ENCODE measurements at places on chromosomes 3 and 15.

DNA sequence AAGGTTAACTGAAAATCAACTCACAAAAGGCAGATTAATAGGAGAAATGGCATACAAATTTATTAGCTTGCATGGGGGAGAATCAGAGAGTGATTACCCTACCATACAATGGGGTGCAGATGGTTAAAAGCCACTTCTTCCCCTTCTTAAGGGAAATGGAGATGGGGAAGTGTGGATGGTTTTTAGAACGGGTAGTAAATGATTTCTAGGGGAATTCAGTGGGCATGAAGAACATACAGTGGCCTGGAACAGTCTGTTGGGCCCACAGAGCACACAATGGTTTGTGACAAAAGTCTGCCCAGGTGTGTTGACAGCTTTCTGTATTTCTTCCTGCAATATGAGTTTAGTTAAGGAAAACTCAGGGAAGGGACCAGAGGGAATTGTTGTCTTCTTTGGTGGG, 61.0 kb downstream of the C3orf80 start:
- DNase-seq: no peak

DNA sequence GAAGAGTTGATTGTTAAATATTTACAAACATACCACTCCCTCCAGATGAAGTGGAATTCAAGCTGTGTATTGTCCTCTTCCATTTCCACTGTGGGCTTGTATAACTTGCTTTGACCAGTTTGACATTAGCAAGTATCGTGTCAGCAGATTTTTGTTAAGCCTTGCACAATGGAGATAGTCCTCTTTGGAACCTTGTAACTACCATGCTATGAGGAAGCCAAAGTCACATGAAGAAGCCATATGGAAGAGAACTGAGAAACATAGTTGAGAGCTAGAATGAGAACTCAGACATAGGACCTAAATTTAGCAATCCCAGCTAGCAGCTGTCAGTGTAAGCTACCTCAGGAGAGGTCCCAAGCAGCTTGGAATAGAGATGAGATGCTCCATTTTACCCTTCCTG, 889.2 kb downstream of the PDCD6IP start:
- DNase-seq: no peak

- DNase-seq: no peak
These were observed at the start of gene PLCB2 for GRCh38 chr15:40307421-40308211. TSS of gene PLCB2 (minus strand) at chr15:40307935. CDS start at chr15:40307672, 263 bp downstream.

GRCh38 chr3:160725338-160725737, 30.7 kb upstream of the PPM1L start:
- DNase-seq: no peak

DNA sequence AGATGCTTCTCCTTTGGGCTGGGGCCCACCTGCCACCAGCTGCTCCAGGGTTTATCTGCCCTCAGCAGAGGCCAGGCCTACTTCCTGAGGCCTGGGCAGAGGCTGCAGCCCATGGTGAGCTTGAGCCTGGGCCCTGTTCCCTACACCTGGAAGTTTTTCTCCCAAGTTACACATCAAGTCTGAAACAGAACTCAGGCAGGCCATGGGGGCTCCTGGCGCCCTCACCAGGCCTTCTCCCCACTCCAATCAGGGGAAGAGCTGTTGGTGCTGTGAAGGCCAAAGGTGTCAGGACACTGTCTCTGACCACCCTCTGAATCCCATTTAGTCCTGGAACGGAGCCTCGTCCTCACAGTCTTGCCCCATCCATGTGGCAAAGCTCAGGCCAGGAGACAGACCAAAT, 7.3 kb downstream of the VWA5B2 start:
- DNase-seq: no peak

DNA sequence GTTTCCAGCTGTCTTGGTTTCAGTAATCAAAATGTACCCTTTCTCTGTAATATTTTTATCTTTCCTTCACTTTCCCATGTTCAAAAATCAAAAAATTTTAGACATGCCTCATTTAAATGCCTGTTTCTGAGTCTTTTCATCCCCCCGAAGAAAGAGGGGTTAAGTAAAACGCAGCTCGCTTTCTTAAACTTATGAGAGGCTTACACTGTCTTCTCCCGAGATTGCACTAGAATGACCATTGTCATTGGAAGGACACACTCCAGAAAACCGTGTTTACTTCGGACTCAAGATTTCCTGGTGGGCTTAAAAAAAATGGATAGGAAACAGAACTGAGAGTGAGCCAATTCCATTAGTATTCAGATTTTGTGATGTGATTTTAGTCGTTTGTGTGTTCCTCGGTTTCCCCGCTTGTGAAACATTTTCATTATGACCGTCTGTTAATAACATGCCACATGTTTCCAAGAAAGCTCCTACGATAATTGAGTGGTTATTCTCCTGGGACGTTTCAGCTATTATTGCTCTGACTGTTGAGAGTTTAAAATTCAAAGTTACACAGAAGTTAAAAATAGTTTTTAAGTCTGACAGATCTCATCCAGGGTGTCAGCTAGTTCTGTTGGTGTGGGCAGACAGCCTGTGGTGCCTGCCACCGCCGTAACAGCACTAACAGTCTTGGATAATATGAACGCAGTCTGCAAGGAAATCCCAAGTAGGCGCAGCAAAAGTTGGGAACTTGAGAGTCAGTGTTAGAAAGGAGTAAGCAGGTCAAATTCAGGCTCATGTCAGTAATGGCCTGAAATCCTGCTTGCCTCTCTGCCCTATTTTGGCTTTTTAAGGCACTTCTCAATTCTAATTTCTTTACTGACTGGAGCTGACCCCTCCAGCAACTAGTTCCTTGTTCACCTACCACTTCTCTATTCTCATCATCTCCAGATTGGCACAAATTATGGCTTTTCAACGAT, 1.5 kb downstream of the CRYBG3 start:
- peak; percentile 69 for DNase-seq

DNA sequence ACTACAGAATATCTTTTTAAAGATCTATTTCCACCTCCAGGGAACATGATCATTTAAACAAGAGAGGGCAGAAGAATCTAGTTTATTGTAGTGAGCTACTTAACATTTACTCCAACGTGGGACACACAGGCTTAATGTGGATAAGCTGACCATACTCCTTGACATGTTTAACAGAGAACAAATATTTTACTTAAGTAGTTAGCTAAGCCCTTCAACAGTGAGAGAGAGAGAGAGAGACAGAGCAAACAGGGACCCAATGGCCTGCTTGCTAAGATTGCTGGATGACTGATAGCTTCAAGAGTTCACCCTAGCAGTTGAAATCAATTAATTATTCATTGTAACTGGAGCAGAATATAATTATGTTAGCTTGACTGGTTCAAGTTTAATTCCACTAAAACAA, 158.6 kb downstream of the ADAM10 start:
- no peak for DNase-seq

DNA sequence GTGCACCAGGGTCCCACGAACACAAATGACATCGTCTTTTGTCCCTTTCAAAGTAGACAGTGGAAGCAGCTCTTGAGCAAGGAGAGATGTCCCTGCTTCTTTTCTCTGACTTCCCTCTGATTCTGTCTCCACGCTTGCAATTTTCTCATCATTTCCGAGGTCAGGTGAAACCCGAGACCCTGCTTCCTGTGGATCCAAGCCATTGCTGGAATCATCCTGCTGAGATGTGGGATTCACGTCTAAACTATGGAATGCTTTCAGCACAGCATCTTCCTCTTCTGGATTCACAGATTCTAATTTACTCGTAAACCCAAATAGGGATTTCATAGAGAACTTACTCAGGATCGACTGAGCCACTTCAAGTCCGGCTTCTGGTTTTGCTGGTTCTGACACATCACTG, 127.1 kb downstream of the FMN1 start:
- DNase-seq: no peak

GRCh38 chr3:55423782-55424181, 63.3 kb downstream of the WNT5A start:
- no peak for DNase-seq

DNA sequence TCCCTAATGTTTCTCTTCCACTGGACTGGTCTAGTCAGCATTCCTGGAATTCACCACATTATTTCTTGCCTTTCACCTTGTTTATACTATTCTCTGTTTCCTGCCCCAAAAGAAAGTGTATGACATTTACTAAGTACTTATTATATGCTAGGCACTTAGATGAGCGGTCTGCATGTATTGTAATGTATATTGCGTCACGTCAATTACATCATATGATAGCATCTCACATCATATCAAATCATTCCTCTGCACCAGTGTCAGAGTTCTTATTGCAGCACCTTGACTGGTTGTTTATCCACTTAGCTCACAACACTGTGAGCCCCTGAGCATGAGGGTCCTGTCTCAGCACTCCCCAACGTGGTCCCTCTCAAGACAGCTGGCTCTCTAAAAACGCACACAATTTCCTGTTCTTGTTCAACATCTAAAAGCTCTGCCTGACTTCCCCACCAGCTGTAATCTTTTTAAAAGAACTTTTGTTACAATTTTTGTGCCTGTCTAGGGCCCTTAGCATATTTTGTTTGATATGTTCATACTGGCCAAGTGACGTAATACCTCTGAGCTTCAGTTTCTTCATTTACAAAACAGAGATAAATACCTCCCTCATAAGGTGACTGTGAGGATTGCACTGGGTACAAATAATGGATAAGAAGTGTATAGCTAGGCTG, 58.8 kb downstream of the ARHGAP31 start:
- DNase-seq: no peak

DNA sequence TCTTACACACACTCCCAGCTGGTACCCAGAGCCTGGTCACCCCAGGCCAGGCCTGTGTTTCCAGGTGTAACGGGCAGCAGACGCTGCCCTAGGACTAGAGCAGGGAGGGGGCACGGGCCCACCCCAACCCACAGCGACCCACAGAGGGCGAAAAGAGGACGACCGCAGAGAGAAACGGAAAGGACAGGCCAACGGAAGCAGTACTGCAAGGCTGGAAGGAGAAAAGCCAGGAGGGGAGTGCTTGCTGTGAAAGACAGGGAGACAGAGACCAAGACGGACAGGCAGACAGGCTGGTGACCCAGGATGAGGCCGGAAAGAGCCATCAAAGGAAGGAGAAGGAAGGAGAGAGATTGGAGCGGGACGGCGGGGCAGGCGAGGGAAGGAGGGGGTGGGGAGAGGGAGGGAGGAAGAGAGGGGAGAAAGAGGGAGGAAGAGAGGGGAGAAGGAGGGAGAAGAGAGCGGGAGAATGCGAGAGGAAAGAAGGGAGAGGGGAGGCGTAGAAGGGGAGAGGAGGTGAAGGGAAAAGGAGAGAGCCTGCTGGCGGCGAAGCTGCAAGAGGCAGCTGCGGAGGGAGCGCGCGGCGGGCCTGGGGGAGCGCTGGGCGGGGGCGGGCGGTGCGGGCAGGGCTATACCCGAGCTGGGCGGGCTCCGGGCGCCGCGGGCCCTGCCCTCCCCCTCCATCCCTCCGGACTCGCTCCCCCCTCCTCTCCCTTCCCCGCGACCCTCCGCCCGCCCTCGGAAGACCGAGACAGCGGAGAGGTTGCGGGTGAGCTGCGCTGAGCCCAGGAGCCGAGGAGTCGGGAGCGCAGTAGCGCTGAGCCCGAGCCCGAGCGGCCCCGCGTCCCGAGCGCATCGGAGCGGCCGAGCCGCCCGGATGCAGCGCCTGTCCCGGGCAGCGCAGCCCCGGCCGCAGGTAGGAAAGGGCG, at the start of gene SLC6A1:
TSS of gene SLC6A1 (plus strand) at position 732 of the 926 bp plus-strand sequence. CDS start 24,464 bp downstream, outside the sequence.
- DNase-seq: peak; percentile 87

GRCh38 chr3:32847528-32847927, 29.7 kb downstream of the TRIM71 start:
- no peak for DNase-seq

GRCh38 chr15:91926908-91927270, 73.4 kb downstream of the SLCO3A1 start:
- DNase-seq: no peak

GRCh38 chr3:97291901-97292300, 472.7 kb upstream of the ARL6 start:
- no peak for DNase-seq

DNA sequence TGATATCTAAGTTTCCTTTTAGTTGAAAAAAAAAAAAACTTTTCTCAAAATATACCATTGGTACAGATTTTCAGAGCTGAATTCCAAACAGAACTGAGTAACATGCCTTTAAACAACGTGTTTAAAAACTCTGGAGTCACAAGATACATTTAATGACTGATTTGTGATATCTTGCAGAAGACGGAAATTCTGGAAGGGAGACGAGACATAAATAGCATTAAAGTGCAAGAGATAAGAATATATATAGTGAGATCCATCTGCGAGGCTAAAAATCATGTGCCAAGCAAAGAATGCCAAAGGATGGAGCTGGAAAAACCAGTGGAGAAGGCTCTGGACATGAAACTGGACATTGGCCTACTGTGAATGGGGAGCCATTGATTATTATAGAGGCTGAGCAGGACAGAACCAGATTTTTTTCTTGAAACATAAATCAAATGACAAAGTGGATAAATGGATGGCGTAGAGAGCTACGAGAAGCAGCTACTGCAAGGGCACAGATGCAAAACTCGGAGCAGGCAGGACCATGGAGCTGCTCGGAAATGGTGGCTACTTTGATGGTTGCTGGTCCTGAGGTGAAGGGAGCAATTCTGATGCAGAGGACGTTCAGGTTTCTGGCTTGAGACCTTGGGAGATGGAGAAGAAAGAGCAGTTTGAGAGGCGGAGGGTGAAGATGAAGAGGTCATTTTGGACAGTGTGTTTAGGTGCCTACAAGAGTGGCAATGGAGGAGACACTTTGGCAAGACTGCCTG, 88.8 kb downstream of the CPN2 start:
- no peak for DNase-seq

DNA sequence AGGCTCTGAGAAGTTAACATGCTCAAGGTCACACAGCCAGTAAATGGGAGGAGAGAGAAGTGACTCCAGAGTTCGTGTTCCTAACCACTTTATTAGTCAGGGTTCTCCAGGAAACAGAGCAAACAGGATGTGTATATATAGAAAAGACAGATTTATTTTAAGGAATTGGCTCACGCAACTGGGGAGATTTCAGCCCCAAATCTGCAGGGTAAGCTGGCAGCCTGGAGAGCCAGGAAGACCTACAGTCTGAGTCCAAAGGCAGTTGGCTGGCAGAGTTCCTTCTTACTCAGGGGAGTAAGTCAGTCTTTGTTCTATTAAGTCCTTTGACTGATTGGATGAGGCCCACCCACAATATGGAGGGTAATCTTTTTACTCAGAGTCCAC, 118.2 kb upstream of the PROK2 start:
- DNase-seq: no peak

Data from putamen (tissue), 1 donor.